ENCODE measurements at places on chromosomes 4 and X.

DNA sequence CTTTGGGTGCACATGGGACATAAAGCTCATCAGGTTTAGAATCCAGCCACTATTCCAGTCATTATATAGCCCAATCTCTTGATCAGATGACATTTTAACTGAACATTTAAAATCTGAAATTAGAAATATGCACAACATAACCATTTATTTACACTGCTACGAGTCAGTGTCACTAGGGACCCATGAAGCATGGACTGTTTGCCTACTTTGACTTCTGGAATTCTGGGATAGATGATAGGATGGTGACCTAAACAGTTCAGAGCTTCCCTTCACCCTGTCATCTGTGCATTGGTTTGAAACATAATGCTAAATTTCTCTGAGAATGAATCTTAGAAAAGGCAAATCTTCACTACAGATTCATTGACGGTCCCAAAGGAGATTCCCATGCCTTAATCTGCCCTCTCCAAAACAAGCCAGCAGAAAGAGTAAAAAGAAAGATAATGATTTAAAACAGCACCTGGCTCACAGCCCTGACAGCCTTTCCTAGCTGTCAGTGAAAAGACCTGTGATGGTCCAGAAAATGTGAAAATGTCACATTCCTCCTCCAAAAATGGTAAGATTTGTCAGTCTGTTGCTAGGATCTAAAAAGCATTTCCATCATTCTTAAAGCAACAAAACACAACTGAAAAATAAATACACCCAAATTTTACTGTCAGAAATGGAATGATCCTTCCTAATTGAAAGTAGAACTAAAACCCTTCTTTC, 18.9 kb upstream of the HERC3 start:
- no peak for DNase-seq

DNA sequence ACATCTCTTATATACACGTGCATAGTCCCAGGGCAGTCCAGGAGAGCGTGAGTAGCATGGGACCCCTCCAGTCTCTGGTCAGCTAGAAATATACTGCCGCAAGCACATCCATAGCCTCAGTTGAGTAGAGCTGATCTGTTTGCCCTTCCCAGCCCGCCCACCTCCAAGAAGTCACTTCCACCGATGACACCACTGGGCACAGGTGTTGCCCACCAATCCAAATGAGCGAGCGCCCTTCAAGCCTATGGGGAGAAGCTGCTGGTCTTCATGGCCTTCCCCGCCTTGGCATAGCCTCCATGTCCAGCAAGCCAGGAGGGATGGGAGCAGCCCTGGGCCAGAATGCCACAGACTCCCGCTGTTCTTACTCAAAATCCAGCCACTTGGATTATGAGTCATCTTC, 10.2 kb downstream of the DUSP9 start:
- no peak for DNase-seq

DNA sequence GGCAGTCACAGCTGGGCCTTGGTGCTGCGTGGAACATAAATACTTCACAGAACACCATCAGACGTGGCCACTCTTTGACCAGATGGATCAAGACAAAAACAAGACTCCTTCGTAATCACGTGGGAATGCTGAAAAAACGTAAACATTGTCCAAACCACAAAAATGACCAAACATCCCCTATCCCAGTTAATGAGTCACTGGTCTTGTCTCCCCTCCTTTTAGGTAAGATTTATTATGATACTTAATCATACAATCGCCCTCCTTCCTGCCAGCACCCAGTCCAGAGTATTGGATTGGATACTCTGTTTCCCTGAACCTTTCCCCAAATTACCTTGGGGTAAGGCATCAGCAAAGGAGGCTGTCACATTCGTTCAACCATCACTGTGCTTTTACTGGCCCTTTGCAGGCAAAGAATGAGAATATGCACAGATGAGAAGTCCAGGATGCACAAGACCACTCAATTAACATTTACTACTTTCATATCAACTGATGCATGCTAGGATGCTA, 601 bp upstream of the TCEANC start:
- DNase-seq = no peak

DNA sequence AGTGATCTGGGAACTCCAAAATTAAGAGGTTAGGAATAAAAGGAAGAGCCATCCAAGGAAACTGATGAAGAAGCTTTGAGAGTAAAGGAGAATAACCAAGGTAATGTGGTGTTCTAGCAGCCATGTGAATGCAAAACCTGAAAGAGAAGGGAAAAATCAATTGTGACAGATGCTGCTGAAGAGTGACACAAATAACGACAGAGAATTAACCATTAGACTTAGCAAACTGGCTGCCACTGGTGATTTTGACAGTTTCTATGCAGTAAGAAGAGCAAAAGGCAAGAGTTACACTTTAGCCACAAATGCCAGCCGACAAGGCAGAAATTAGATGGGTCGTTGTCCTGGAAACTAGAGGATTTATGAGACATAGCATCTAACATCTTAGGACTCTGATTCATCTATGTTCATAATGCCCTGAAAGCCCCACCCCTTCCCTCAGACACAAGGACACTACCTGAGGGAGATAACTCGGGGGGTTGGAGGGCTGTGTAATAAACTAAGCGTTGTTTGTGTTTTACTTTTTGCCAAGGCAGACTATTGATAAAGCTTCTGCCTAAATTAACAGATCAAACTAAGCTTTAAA, 13.0 kb upstream of the TMEM144 start:
- no peak for DNase-seq

GRCh38 chr4:10185518-10186227, 69.1 kb upstream of the WDR1 start:
- no peak for DNase-seq

DNA sequence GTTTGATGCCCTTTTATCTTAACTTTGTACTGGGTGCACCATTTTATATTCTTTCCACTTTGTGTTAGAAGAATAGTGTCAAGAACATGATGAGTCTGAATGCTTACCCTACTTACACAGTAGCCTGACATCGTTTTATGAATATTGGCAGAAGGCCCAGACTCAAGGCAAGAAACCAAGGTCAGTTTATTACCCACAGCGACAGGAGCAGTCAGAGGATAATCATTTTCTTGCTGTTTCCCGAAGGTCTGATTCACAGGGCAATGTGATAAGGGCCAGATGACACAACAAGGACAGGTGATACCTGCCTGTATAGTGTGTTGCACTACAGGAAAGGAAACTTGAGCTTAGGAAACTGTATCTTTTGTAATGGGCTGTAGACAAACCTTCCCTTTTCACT, 417.4 kb downstream of the SPOCK3 start:
- DNase-seq = no peak

- no peak for DNase-seq
Observed at GRCh38 chr4:5887011-5887360, 5.9 kb downstream of the CRMP1 start.

GRCh38 chr4:154164931-154165839, 326.4 kb downstream of the DCHS2 start:
- no peak for DNase-seq

DNA sequence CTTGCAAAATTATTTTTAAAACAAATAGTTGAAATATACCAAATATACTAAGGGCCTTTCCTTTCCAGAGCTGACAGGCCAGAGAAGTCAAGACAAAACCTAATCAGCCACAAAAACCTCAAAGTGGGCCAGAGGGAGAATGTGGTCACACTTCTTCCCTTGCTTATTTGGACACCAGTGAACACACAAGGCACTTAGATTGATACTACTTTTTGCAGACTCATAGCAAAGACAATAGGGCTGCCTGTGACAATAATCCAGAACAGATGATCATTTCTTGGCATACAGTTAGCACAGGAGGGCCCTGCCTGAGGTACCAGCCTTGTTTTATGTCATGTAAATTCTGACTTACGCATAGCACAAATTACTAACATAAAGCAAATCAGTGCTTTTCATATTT, 215.7 kb upstream of the NEIL3 start:
- no peak for DNase-seq

DNA sequence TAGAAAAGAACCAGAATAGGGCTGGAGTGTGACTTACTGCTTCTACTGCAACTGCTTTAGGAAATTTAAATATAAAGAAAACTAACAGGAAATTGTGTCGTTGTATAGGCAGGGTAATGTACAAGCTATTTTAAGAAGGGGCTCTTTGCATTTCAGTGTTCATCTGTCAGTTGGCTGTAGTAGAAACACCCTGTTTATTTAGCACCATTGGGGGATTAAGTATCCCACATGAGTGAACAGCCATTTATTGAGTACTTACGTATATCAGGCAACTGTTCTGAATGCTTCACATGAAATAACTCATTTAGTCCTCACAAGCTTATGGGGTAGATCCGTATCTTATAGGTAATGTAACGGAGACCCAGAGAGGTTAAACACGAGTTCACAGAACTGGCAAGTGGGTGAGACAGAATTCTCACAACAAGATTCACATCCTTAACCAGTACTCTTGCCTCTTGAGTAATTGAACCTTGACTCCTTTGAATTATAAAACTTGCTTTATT, 23.9 kb downstream of the STIM2 start:
- DNase-seq = no peak

- DNase-seq = no peak
Observed at GRCh38 chrX:130887376-130887775, 15.6 kb downstream of the ENOX2 start.

DNA sequence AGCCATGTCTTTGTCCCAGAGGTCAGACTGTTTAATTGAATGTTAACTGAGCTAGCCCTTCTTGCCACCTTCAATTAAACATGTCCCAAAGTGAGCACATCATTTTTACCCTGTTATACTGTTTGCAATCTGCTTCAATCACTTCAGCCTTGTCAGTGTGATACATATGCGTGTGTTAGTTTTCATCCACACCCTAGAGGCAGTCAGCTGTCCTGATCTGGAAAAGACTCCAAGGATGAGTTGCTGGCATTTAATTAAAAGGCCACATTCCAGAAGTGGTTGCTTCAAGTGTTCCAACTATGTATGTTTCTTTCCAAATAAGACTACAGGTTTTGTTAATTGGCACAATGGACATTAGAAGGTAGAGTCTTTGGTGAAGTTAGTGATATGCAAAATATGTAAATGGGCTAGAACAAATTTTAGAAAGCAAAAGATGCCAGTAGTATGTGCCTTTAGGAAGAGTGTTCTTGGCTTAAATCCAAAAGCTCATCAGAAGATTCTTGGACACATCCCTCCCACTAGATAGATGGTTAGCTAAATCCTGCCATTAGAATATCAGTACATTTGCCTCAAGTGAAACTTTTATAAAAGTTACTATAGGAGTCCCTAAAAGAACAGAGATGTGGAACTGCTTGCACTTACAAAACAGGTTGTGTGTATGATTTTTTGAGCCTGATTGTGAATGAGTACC, 79.5 kb upstream of the SLIT2 start:
- DNase-seq = no peak

DNA sequence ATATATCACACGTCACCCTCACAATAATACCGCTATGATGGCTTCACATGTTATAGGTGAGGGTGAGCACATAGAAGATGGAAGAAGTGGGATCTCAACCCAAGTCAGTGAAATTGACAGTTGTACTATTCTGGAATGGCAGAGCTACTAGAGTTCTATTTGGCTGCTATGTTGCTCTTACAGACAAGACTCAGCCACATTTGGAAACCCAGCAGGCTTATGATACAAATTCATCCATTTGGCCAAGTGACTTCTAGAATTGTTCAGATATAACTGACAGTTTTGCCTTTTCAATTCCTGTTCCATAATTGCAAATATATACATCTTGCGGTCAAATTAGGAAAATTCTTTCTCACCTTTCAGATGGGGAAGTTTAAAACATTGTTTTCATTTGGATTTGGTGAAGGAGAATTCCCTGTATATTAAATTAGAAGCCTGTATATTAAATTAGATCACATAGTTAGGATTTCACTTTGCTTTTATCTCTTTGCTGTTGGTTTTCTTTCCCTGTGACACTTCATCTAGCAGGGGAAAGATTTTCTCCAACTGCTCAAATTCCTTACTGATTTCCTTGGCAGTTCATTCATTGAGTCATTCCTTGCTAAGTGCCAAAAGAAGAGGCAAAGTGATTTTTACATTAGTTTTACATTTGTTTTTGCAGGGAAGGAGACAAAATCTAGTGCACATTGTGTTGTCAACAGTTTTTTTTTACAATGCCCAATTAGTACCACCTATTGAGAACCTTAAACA, 120.6 kb upstream of the TBC1D9 start:
- no peak for DNase-seq

- no peak for DNase-seq
Observed at GRCh38 chr4:177555007-177555574, 112.9 kb upstream of the AGA start.

- no peak for DNase-seq
Observed at GRCh38 chr4:89929425-89930159, 34.9 kb downstream of the MMRN1 start.

DNA sequence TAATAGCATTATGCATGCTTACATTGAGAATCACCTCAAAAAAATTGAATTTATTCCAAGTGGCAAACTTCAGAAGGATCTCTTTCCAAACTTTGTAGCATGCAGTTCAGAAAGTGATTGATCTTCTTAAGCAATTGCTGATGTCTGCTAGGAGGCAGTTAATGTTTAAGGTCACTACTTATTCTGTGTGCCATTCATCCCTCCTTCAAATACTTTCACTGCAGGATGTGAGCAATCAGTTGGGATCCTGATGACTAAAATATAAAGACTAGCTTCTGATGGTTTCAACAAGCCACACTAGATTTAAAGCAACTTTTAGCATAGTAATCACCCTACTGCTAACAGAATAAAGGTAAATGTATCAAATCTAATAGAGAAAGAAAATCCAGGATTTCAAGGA, 414.1 kb downstream of the ADGRL3 start:
- no peak for DNase-seq

GRCh38 chr4:131304686-131305085, 1844.4 kb upstream of the PCDH10 start:
- DNase-seq = no peak

DNA sequence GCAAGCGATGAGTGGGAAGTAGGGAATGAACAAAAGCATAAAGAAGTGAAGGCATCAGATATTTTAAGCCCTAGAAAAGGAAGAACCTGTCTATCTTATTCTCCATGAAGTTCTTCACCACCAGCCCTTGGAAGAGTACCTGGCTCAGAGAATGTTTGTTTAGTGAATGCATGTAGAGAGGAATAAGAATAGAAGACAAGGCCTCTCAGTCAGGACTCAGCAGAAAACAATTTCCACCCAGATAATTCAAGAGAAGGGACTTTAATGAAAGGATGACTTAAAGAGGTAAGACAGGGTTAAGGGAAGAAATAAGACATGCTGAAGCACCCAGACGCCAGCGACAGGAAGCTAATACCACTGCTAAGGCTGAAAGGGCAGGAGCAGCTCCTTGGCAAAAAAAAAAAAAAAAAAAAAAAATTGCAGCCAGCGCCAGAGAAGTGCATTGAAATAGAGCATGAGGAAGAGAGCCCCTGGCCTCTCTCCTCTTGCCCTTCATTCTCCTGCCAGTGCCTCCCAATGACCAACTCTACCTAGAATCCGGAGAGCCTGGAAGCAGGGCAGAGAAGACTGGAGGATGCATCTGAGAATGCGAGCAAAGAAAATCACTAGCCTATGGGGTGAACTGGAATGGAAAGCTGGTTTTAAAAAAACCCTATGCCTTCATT, 47.2 kb upstream of the RASGEF1B start:
- DNase-seq = no peak

- peak; percentile 51 for DNase-seq
Observed at GRCh38 chr4:8427761-8428287, 12.7 kb downstream of the ACOX3 start.

Measured in NCI-H2029 (cell line).